ENCODE measurements at places on chromosomes 4 and X.

DNA sequence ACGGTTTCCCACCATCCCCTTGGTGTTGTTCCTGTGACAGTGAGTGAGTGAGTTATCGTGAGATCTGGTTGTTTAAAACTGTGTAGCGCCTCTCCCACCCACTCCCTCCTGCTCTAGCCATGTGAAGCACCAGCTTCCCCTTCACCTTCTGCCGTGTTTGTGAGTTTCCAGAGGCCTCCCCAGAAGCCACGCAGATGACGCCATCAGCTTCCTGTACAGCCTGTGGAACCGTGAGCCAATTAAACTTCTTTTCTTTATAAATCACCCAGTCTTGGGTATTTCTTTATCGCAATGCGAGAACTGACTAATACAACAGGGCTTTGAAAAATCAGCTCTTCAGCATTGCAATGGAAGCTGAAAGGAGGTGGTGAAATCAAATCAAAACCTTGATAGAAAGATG lies 50.0 kb downstream of the FGFBP1 start:
- DNase-seq = no peak

DNA sequence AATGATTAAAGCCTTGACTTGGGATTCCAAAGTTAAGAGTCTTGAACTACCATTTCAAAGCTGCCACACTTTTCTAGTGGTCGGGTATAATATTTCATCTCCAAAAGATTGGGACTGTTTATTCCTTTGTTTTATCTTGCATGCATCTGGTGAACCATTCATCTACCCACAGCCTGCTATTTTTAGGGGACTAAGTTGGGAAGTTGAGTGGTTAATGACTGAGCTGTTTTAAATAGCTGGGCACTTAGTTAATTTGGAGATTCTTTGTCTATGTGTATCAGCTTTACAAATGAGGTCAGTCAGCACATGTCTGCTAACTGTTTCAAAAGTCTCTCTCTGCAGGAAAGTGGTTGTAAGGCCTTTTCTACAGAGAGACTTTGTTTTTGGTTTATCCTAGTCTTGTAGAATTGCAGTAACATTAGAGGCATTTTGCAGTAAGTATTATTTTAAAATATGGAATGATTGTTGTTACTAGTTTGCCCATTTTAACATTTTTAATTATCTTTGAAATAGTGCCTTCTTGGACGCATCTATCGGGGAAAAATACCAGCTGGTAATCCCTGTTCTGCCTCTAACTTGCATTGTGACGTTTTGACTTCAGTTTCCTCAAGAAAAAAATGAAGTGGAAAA lies 8.2 kb downstream of the BMP2K start:
- no peak for DNase-seq

- no peak for DNase-seq
Measured at GRCh38 chrX:101397779-101398178, 7.0 kb downstream of the RPL36A start.

- no peak for DNase-seq
Measured at GRCh38 chr4:100880011-100880410, 362.2 kb upstream of the EMCN start.

DNA sequence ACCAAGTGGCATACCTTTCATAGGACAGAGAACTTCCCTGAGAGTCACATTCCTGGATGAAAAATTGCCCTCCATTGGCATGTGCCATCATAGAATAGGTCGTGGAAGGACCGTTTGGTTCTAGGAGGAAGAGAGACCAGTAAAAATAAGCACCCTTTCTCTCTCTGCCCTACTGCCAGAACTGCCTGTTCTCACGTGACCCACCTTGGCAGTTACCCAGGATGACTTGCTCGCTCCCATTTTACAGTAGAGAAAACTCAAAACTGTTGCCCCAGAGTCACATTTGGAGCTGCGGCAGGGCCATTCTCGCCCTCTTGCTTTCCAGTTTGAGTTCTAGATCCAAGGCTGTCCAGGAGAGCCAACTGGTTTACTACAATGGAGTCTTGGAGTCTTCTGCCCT lies 1.1 kb upstream of the NLGN3 start:
- DNase-seq = no peak

- no peak for DNase-seq
Measured at GRCh38 chrX:44954562-44954961, 81.6 kb downstream of the KDM6A start.

DNA sequence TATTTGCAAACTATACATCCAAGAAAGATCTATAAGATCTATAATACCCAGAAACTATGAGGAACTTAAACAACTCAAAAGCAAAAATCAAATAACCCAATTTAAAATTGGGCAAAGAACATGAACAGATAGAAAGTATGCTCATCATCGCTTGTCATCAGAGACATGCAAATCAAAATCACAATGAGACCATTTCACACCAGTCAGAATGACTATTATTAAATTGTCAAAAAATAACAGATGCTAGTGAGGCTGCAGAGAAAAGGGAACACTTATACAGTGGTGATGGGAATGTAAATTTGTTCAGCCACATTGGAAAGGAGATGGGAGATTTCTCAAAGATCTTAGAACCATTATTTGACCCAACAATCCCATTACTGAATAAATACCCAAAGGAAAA lies 1451.7 kb upstream of the ADGRL3 start:
- no peak for DNase-seq

GRCh38 chr4:165378745-165379677 lies at the start of gene CPE:
Gene CPE, plus strand, starts transcription at chr4:165379008. Its CDS starts 214 bp downstream, at chr4:165379222.
- DNase-seq = peak; percentile 59

DNA sequence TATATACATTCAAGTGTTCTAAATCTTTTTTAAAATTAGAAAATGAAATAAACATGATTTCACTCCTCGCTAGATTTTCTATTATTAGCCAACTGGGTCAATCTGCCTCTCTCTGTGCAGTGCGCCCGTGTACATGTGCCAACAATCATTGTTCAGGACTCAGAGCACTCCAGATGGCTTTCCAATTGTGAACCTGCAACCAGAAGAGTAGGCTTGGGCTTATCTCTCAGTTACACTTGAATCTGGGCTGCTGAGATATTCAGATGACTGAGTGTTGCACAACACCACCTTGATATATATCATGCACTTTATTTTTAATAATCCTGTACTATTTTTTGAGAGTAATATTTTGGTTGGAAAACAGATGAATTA lies 184.0 kb upstream of the FSTL5 start:
- DNase-seq = no peak

GRCh38 chr4:127450276-127450675 lies 182.5 kb upstream of the INTU start:
- DNase-seq = no peak

DNA sequence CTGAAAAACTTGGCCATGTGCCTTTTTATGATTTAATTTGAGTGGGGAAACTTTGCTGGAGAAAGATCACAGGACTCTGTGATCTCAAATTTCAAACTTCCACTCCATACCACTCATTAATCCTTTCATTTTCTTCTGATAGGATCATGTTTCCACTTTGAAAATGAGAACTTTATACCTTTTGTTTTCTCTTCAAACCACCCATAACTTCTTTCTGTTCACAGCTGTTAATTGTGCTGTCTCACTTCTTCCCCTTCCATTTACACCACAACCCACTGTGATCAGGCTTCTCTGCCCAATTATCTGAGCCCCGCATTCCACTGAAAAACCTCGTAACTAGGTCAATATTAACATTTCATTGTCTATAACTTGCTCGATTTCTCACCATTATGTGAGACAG lies 47.0 kb upstream of the ARSJ start:
- DNase-seq = no peak

DNA sequence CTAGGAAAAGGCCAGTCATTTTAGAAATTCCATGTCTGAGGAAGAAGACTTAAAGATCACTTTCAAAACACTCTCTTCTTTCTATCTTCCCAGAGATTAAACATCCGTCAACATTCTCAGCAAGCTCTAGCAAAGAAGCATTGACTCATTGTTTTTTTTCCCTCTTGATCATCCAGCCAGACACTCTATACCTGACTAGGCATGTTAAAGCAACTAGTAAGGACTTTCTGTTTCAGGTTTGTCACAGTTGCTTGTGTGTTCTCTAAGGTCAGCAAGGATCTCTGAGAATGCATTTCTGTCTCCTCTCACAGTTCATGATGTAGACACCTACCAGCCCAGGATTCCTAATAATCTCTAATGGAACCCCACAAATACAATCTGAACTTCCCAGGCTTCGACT lies 112.2 kb downstream of the IL13RA2 start:
- no peak for DNase-seq

- DNase-seq = peak; percentile 13
Measured at GRCh38 chr4:8457646-8458252, 17.2 kb downstream of the TRMT44 start.

DNA sequence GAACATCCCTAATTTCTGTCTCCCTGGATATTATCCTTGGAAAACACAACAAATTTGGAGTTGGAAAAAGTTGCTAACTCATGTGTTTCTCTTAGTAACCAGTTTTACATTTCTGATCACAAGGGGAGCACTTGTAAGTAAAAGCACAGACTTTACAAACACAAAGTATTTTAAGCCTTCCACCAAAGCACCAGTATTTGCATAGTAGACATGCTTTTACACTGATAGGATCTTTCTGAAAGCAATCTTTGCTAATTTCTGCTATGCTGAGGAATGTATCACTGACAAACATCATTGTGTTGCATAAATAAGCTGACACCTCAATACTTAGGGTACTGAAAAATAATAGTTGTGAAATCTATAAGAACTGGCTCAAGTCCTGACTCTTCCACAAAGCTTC lies 100.6 kb downstream of the MID1 start:
- no peak for DNase-seq

DNA sequence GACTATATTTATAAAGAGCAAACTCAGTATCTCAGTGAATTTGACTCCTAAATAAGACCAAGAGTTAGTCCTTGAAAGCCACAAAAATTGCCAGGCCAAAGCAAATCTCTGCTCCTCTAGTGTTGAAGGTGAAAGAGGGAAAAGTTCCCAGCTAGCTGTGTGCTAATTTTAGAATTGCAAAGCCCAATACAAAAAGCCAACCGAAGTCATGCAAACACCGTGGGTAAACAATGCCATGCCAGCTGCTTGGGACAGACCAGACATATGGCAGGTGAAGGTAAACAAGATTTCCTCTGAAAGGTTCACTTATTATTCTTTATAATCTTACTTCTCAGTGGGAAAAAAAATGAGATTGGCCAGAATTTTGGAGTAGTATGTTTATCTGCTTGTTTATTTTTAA lies 80.5 kb upstream of the LNX1 start:
- no peak for DNase-seq

- DNase-seq = no peak
Measured at GRCh38 chr4:123893011-123893981, 496.7 kb downstream of the SPRY1 start.

- peak; percentile 50 for DNase-seq
Measured at GRCh38 chr4:9703391-9703790, 78.0 kb upstream of the DRD5 start.

Measured in ACHN (cell line).